ENCODE measurements at places on chromosomes 13 and 19. TPM values are rescaled to one million over a fixed set of nuclear protein-coding genes. Genes with fewer than 3 reads are reported as not detected.

The CSNK1G2 gene
- 36.6 TPM for total RNA-seq

The PLK5 gene
- total RNA-seq = not detected

The ONECUT3 gene
- not detected for total RNA-seq

The FGF21 gene
- total RNA-seq = not detected

The NOP53 gene
- total RNA-seq = 67.8 TPM

The CCDC159 gene
- total RNA-seq = 3.6 TPM

The PALM3 gene
- 2.0 TPM for total RNA-seq

The IZUMO2 gene
- total RNA-seq = not detected

The SKA3 gene
- total RNA-seq = 24.5 TPM

The TNFRSF19 gene
- total RNA-seq = 0.33 TPM

The CBY2 gene
- not detected for total RNA-seq

The SYMPK gene
- total RNA-seq = 17.7 TPM

The TOMM40 gene
- 59.0 TPM for total RNA-seq

The B3GNT8 gene
- total RNA-seq = not detected

The TBC1D17 gene
- total RNA-seq = 6.8 TPM

The ZNF888 gene
- 7.6 TPM for total RNA-seq
